ENCODE measurements at places on chromosomes 11 and 22.

DNA sequence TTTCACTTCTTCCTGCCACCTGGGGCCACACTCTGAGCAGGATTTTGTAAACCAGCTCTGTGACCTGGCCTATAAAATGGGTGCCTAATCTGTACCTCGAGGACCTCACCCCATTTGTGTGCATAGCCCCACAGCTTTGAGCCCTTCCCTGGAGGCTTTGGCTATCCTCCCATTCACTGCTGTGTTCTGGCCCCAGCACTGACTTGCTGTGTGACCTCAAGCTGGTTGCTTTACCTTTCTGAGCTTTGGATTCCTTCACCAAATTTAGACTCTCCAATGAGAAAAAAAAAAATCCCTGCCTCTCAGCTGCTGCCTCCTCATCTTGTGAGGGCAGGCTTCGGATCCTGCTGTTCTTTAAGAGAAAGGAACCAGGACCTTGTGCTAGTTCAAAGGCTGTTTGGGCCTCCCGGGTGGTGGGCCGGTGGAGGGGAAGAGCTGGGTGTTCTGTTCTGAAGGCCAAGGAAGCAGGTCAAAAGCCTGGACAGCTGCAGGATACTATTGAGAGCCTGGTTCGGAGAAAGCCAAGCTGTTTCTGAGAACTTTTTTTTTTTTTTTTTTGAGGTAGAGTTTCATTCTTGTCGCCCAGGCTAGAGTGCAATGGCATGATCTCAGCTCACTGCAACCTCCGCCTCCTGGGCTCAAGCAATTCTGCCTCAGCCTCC is 1.1 kb upstream of the PYGM start:
- no peak for DNase-seq

GRCh38 chr11:122165607-122166371 is 49.8 kb upstream of the BLID start:
- no peak for DNase-seq

DNA sequence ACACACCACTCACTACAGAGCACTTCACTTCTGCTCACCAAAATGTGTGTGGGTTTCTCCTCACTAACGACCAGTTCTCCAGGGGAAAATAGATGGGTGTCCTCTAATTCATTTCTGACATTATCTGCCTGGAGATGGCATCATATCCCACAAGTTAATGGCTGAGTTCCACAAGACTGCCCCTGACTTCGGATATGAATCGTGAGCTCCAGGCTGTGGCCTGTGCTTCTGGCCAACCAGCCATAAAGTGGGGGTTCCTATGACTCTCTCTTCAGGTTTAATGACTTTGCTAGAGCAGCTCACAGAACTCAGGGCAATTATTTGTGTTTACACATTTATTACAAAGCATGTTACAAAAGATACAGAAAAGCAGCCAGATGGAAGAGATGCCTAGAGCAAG is 113.0 kb upstream of the SYT13 start:
- no peak for DNase-seq

- no peak for DNase-seq
Observed at GRCh38 chr22:25131198-25131887, 68.3 kb upstream of the CRYBB3 start.

GRCh38 chr22:25134028-25134427 is 65.6 kb upstream of the CRYBB3 start:
- no peak for DNase-seq

DNA sequence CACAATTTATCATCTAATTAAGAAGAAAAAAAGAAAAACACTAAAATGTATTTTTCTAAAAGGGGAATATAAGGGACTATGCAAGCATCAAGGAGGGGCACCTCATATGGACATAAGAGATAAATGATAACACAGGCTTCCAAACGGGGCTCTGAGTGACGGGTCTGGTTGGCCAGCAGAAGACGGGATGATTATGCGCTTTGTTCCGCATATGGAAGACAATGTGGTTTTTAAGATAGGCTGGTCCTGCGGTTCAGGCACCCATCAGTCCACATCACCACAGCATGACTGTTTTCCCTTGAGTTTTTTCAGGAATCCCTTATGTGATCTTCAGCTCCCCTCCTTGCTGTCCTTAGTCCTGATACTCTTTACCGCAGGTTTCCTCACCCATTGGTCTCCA is 404.6 kb downstream of the OPCML start:
- DNase-seq: no peak

DNA sequence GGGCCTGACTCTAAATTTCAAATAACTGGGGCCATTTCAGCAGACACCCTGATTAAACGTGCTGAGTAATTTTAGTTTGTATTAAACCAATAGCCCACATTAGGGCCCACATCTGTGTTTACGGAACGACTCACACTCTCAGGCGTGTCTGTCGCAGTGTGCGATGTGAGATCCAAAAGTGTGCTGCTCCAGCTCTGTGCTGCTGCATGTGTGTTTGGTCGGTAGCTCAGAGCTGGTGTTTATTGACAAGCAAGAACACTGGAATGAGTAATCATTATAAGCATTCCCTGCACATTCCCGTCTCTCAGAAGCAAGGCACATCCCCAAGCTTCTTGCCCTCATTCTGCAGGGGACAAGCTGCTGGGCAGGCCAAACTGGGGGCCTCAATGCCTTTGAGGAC is 7.8 kb downstream of the OPCML start:
- no peak for DNase-seq

DNA sequence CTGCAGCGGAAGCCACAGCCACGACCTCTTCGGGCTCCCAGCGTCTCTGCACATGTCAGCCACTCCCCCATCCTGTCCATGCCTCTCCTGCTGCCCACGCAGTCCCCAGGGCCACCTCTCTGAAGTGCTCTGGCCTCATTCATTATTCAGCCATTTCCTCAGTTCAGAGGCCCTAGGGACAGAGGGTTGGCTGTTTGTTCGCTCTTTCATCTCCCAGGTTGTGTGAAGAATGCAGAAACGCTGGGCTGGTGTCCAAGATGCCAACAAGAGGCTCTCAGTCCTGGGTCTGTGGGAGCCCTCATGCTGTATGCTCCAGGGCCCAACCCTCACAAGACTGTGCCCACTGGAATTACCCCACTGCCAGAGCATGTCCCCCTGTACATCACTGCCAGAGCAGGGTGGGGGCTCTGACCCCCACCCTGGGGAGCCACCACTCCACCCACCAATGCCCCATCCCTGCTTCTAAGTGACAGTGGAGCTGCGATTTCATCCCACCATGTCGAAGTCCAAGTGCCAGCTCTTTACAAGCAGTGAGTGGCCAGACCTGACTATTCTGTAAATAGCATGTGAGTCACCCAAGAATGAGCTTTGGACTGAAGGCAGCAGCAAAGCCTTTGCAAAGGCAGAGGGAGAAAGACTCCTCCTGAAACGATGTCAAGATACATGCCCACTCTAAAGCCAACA is 209.6 kb downstream of the BUD13 start:
- DNase-seq: peak; percentile 15

DNA sequence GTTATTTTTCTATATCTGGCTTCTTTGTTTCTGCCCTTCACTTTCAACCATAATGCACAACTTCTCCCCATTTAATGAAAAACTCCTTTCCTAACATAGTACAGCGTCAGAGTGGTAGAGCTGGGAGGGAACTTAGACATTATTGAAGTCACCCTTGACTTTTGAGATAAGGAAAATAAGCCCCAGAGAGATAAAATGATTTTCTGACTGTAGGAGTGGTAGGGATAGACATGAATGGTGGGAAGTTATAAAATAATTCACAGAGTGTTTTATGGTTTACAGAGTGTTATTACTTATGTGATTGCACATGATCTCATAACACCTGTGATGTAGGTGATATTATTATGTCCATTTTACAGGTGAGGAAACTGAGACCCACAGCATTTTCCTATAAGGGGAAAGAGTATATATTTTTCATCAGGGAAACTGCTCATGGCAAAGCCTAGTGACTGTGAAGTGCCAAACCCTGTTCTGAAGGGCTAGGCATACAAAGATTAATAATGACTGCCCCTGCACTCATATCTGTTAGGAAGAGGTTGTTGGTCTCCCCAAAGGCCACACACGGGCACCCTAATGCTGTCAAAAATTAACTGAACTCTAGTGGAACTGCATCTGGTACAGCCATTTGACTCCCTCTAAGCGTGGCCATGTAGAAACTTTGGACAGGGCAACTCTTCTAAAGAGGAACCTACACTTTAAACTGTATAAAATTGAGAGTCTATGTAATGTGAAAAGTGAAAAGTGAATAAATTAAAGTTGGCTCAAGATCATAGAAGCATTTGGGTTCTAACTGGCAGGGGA is 61.1 kb upstream of the PICALM start:
- DNase-seq: no peak

DNA sequence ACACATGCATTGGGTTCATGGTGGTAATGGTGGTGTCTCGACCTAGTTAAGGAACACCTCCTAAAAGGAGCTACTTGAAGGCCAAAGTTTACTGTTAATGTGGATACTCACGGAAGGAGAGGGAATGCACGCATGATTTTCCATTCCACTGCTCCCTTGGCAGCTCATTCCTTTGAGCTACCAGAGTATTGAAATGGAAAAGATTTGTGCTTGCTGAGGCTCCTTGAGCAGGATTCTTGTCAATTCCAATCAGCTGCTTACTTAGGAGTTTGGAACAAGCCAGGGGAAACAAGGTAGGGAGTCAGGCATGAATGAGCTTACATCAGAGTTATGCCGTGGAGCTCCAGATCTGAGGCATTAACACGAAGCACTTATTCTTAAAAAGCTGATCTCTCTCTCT is 108.8 kb downstream of the GRIA4 start:
- no peak for DNase-seq

DNA sequence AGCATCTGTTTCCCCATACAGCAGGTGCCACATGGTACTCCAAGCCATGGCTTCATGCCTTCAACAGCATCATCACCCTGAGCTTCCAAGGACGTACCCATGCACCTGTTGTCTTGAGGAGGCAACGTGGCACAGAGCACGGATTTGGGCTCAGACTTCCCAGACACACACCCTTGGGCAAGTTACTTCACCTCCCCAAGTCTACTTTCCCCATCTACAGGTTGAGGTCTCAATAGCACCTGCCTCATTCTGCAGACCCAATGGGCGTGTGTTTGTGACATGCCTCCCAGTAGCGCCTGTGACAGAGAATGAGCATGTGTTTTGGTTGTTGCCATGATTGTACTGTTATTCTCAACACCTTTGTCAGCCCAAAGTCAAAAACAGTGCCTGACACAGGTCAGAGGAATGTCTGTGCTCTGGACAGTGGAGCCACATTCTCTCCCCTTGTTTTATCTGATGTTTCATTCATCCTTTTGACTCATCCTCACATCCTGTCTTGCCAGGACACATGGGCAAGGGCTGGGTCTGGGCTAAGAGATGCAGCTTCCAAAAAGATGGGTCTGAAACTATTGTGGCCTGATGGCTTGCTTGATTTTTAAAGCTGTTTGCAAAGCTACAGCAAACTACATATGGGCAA is 53.4 kb upstream of the CCND1 start:
- no peak for DNase-seq

DNA sequence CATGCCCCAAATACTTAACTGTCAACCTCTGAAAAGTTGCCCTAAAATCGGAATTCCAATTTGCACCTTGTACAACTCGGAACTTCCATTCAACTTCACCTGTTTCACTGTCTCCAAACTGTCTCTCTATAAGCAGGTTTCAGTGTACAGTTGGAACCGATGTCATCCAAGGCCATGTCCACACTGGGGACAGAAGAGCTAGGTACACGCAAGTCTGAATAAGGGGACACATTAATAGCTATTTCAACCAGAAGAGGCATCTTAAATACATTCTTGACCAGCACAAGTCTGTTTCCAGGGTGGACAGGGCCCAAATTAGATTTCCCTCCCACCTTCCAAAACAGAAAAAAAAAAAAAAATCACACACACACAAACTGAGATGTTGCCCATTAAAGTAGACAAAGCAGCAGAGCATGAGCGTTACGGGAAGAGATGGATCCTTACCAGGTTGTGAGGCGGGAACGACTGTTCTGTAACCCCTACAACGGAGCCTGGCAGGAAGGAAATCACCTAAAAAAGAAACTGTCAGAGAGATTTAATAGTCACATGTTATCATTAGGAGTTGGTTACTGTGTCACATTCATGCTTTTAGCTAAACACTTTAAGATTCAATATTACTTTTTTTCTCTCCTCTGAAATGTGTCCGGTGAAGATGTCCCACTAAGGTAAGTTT is 1.7 kb downstream of the CREBZF start:
- no peak for DNase-seq

DNA sequence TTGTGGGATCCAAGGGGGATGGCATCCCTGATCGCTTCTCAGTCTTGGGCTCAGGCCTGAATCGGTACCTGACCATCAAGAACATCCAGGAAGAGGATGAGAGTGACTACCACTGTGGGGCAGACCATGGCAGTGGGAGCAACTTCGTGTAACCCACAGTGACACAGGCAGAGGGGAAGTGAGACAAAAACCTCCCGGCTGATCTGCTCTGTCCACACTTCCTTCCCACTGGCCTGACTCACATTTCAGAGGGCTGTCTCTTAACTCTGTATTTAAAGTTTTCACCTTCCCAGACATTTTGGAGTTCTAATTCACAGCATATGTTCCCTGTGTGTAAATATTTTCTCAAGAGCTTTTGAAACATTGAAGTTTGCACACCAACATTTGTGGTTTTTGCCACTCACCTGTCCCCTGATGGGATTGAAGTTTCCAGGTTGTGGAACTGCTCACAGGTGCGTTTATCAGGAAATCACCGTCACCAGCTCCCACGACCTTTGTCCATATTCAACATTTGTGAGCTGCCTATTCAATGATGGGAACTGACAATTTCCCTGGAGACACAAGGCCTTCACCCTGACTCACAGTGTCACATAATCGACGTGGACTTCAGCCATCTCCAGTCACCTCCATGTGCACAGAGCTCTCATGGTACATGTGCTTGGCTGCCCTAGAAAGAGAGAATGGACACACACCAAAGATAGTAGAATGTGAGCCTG is 99.2 kb downstream of the VPREB1 start:
- no peak for DNase-seq

DNA sequence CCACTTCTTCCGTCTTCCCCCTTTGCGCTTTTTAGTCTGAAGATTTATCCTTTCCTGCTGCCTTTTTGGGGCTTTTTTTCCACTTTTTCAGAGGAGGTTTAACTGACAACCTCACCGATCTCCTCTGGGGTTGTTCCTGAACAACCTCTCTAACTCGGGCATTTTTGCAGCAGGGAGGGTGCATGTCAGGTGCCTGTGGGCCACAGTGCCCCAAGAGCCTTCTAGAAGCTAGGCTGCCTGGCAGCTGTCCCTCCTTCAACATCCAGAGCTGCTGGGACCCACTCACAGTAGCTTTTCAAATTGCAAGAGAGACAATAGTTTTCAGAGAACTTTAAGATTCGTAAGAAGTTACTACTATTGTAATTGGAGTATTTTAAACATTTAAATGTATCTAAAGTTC is 1112.4 kb upstream of the CNTN5 start:
- no peak for DNase-seq

GRCh38 chr11:37115963-37116362 is 517.9 kb upstream of the RAG2 start:
- DNase-seq: no peak

DNA sequence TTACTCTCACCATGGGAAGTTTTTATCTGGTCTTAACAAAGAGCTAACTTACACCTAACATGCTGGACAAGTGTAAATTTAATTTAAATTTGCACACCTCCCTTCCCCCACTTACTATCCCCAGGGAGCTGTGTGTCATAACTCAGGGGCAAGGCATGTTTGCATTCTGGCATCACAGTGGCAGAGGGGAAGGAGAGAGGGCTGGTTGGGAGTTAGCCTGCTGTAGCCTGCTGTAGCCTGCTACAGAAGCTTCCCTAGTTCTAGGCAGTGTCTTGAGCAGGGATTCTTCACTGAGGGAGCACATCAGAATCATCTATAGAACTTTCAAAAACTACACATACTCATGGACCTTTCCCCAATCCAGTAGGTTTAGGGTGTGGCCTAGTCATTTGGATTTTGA is 49.3 kb upstream of the PAX6 start:
- no peak for DNase-seq
